ENCODE measurements at places on chromosomes 1 and 21.

DNA sequence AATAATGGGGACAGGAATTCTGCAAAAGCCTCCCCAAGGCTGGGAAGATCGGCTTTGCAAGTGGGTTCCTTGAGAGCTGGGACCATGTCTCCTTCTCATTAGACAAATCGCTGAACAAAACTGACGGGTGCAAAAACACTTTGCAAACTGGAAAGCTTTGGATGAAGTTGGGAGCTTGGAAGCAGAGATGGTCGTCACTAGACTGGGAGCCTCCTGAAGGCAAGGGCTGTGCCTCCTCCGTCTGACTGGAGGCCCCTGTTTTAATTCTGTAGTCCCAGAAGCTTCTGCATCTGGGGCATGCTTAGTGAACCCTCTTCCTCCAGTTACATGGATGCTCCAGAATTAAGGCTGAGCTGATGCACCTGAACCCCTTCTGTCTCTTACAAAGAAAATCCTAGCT lies 82.3 kb upstream of the IFFO2 start:
- no peak for DNase-seq

- DNase-seq: no peak
These were observed 7.1 kb upstream of the NAV1 start for GRCh38 chr1:201531551-201532425.

DNA sequence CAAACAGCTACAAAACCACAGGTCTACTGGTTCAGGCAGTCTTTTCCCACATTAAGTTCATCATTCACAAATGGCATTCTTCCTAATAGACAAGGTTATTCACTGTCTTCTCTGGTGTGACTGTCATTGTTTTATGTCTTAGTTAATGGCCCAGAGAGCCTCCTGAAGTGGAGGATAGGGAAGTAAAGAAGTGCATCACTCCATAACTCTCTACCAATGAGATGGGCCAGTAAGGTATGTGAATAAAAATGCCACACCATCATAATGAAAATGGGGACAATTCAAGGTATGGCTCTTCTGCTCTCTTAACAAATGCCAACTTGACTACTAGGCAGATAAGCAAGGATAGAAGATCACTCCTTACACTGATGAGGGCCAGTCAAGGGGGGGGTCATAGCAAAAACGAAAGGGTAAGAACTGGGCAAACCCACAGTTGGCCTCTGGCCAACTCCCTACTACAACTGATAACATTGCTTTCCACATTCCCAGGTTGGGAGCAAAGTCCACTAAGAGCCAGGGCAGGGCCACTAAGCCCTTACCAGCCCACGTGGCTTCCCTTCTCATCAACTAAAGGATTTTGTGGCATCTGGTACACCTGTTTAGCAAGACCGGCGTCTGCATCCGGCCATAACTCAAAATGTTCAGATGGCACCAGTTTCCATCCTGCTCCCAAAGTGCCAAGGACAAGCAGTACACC lies 10.0 kb downstream of the PABPC4 start:
- no peak for DNase-seq

DNA sequence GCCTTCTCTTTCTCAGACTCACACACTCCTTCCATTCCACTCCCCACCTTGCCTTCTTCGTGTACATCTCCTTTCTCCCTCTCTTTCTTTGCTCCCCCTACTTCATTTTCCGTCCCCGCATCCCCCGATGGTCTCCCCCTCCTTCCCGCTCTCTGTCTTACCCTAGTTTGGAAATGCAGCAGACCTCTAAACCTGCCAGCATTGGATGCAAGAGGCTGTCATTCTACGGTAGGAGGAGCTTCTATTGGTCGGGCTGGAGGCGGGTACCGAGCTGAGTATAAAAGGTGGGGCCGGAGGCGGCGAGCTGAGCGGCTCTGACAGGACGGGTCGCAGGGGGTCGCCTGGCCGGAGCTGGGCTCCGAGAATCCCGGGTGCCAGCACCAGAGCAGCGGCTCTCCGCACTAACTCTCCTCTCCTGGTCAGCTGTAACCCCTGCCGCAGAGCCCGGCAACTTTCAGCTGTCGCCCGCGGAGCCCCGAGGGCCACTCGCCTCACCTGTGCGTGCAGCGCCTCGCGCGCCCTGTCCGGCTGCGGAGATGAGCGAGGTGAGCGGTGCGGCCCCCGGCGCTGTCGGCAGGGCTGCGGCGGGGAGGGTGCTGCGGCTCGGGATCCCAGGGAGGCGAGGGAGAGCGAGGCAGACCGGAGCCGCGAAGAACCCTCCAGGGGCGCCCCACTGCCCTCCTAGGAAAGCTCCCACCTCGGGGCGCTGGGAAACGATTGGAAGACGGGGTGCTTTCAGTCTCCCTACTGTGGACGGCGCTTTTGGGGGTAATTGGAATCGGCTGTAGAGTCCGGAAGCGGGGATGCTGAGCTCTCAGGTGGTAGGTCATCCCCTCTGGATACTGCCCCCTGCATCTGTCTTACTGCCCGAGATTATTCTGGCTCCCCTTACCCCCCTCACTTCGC lies at the start of gene PCP4L1:
Gene PCP4L1, plus strand, starts transcription at position 307 of the 906 bp plus-strand sequence. Its CDS starts 230 bp downstream, at position 537.
- peak; percentile 24 for DNase-seq

DNA sequence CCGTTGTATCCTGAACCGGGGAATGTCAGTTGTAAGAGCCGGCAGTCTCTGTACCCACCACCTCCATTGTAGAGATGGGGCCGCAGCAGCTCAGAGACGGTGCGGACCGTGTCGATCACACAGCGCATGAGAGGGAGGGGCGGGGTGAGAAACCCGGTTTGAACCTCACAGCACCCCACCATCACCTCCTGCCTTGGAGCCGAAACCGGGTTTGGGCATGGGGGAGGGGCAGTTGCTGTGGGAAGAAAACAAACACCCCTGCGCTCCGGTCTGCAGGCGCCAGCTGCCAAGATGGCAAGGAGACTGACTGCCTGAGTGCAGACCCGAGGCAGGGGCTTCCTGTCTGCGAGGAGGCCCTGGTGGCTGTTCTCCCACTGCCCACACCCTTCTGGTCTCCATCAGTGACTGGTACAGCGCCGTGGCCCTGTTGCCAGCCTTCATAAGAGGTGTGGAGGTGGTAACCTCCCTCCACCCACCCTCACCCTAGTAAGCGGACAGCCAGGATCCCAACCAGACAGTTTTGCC lies 69.2 kb upstream of the SSBP3 start:
- DNase-seq: no peak

All from inflammatory macrophage (primary cell).